ENCODE measurements at places on chromosomes 3 and 15.

DNA sequence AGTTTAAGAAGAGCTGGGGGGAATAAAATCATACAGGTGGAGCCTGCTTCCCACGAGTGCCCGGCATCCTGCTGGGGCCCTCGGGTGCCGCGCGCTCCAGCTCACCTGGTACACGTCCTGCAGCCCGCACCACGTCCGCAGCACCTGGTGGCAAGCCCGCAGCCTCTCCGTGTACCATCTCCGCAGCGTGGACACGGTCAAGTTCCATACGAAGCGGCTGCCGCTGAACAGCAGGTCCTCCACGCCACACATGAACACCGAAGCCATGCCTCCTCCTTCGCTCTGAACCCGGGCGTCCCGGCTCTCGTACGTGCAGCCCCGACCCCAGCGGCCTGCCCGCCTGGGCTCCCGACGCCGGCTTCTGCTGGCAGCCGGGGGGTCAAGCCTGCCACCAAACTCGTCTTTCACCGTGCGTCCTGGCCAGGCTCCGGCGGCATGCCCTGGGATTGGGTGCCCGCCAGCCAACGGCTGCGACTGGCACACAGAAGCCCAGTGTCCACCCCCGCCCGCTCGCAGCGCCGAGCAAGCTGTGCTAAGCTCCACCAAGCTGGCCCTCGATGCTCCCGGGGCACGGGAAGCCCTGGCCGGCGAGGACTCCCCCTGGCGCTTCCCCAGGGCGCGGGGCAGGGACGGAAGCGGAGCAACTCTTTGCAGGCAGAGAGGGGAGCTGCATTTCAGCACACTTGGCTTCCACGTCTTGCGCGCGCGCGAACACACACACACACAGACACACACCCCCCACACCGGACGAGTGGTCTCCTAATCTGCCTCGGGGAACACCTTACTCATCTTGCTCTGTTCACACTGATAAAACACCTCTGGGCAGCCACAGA, at the start of gene FRMD4B:
Gene FRMD4B, minus strand, starts transcription at position 366 of the 833 bp plus-strand sequence. Its CDS starts 99 bp downstream, at position 267.
- peak; percentile 24 for DNase-seq

DNA sequence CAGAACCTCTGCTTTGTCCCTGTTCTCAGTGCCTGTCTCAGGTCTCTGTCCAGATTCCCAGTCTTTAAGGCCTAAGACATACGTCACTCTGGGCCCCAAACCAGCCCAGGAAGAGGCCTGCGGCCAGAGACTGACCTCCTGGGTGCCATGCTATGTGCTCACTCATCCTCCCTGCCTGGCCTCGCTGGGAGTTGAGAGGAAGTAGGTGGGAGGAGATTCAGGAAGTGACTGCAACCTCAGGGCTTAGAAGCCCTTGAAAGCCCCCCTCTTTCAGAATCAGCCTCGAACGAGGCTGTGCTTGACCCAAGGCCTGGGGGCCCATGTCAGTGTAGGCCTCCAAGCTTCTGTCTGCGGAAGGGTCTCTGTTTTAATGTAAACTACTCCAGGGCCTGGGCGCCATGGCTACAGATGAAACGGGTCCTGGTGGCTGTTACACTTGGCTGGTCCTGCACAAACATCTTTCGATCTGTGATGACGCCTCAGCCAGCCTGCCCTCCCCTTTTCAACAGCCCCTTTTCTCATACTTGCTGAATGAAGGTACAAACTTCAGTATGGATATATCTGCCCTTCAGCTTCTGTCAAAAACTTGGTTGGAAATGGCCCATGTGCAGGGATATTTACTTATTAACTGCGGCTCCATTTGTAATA, 11.7 kb downstream of the RASGRF1 start:
- DNase-seq = no peak

GRCh38 chr15:33256874-33257273, 53.9 kb upstream of the RYR3 start:
- DNase-seq = no peak

DNA sequence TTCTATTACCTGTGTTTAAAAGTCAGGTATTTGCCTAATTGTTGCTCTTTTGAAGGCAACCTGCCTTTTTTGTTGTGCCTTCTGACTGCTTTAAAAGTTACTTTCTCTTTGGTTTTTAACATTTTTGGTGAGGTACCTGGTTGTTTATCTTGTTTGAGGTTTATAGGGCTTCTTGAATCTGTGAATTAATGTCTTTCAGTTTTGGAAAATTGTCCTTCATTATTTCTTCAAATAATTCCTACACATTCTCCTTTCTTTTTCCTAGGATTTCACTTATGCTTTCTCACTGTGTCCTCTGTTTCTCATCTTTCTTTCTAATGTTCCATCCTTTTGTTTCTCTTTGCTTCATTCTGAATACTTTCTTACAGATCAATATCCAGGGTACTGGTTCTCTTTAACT, 30.8 kb downstream of the HHLA2 start:
- no peak for DNase-seq

DNA sequence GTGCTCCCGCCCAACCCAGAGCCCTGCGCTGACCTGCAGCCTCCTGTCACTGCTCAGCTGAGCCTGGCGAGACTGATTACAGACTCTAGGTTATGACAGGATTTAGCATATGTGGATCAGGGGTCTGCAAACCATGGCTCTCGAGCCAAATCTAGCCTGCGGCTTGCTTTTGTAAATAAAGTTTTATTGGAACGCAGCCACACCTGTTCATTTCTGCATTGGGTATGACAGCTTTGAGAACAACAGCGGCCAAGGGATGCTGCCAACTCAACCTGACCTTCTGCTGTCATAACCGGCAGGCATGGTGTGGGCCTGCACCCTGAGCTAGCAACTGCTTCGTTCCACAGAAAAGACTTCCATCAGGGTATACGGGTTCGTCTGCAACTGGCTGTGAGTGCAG, 50.5 kb upstream of the IQSEC1 start:
- no peak for DNase-seq

All from fibroblast of skin of right quadriceps (primary cell).